ENCODE measurements at places on chromosomes 2 and 18.

DNA sequence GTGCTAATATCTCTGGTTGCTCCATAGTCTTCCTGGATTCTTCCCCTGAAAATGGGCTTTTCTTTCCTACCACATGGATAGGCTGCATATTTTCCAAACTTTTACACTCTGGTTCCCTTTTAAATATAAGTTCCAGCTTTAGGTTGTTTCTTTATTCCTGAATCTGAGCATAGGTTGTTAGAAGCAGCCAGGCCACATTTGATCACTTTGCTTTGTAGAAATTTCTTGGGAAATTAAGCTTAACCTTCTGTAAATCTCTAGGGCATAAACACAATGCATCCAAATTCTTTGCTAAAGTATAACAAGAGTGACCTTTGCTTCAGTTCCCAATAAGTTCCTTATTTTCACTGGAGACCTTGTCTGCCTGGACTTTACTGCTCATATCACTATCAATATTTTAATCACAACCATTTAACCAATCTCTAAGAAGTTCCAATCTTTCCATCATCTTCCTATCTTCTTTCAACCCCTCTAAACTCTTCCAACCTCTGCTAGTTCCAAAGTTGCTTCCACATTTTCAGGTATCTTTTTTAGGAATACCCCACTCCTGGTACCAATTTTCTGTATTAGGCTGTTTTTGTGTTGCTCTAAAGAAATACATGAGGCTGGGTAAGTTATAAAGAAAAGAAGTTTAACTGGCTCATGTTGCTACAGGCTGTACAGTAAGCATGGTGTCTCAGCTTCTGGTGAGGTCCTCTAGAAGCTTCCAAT lies 389.6 kb upstream of the HS6ST1 start:
- no peak for DNase-seq

DNA sequence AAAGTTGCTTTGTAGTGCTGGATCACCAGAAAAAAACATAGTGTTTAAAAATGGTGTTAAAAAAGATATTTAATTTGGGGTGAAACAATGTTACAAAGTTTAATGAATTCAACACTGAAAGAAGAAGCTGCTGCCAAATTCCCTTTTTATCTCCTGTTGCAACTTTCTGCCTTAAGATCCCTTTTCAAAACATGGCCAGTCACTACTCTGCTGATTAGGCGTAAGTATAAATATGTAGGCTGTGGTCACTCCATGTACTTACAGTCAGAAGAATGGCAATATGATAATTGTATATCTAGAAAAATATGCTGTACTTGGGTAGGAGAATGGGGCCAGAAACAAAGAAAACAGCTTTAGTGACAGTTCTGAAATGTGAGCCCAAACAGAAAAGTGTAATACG lies 123.5 kb upstream of the ZBTB14 start:
- DNase-seq, result no peak

DNA sequence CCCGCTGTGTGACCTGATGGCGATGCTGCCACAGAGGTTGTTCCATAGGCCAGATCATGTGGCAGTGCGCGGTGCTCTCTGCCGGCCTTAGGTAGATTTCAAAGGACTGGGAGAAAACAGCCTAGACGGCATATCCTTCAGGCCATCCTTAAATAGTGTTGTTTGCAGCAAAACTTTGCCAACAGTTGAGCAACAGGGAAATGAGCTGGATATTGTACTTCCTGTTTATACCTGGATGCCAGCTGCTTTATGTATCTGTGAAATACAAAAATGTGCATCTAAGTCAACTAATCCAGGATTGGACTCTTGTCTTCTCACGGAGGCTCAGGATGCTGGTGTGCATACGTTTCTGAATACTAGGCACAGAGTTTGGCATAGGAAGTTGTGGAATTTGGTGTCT lies 107.1 kb downstream of the EML6 start:
- DNase-seq, result no peak

GRCh38 chr2:215973954-215974699 lies 39.2 kb downstream of the MREG start:
- no peak for DNase-seq

GRCh38 chr2:64105670-64106461 lies 38.4 kb downstream of the PELI1 start:
- no peak for DNase-seq

GRCh38 chr2:229679393-229680125 lies 34.8 kb downstream of the DNER start:
- DNase-seq, result no peak

DNA sequence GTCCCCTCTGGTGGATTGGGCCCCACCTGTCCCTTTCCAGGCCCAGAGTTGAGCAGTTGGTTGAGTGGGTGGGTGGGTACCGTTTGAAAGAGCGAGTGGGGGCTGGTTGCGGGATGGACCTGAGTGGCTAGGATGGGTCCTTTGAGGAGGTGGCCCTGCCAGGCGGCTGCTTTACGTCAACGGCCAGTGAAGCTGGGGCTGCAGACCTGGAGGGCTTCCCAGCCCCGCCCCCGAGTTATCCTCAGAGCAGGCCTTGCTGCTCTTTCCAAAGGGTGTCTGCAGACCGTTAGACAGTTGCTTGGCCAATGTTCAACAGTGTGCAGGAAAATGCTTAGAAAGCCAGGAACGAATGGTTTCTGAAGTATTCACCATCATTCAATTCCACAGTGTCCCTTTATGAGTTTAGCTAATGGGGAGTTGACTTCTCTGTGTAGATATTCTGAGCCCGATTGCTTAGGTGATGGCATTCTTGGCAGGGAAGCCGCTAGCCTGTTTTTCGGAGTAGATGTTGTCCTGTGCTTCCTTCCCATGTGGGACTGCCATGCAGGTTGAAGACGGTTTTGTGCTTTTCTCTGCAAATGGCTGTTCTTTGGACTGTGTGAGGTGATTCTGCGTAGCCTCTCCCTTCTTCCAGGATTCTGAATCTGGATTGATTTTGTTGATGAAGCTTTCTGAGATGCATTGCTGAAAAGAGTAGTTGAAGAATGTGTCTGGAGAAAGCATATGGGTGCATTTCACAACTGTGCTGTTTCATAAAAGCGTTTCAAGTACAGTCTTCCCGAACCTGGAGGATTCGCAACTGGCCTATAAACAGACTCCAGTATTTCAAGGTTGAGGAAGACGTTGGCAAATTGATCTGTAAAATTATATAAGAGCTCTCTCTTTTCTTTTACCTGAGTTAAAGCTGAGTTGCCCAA lies 45.8 kb downstream of the LDLRAD4 start:
- DNase-seq, result no peak

- DNase-seq, result no peak
Measured at GRCh38 chr2:28565720-28566295, 69.9 kb downstream of the PLB1 start.

GRCh38 chr18:58993260-58993659 lies 128.6 kb downstream of the ZNF532 start:
- no peak for DNase-seq

DNA sequence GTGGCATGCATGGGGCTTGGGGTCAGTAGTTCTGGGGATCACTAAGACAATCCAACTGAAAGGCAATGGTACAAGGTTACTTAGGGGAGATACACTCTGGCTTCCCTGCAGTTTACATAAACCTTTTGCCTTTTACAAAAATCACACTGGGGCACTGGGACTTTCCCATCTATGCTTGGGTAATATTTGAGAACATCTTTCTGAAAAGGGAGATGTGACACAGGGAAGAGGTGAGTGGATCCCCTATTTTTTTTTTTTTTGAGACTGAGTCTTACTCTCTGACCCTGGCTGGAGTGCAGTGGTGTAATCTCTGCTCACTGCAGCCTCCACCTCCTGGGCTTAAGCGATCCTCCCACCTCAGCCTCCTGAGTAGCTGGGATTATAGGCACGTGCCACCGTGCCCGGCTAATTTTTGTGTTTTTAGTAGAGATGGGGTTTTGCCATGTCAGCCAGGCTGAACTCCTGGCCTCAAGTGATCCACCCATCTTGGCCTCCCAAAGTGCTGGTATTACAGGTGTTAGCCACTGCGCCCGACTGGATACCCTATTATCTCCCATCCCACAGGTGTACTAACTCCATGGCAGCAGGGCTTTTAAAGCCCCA lies 82.8 kb upstream of the DNMT3A start:
- DNase-seq, result no peak

DNA sequence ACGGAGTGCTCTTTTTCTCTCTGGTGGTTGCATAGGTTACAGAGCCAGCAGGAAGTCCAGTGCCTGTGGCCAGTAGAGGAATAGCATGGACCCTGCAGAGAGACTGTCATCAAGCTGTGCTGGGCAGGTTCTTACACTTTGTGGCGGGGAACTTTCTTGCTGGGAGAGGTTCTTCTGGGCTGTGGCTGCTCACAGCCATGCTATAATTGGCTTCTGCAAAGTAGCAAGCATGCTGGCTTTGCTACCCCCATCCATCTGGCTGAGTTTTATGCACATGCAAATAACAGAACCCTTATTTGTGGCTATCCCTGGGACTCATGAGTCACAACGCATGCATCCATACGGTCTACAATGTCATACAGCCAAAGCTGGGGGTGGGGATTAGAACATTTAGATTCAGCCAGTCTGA lies 68.9 kb downstream of the PLCL1 start:
- no peak for DNase-seq

All from stimulated activated CD4-positive, alpha-beta T cell treated with anti-CD3 and anti-CD28 coated beads, Interleukin-12 subunit alpha, Interleukin-12 subunit beta, amount 100 ng/mL, for 4 hours (primary cell).